ENCODE measurements at places on chromosomes 6 and 20. TPM values are rescaled to one million over a fixed set of nuclear protein-coding genes. Genes with fewer than 3 reads are reported as not detected.

The BPI gene
- not detected for total RNA-seq

DNA sequence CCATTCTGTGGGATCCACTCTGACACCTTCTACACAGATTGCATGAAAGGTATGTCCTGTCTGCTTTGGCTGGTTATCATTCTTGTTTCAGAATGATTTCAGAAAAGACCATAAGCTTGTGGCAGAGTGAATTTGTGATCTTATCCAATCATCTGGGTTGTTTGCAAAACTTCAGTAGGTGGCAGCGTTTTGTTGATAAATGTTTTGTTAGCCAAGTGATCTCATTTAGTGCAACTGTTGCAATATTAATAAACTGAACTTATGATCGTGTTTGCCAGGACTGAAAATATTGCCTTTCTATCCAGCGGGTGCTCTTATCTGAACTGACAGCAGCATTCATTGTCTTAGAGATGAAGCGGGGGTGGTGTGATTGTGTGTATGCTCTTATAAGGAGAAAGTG lies 613.2 kb upstream of the NOX3 start:
- H3K27ac ChIP-seq = no peak overlapping the region
- no peak for DNase-seq
- no peak overlapping the region for H3K4me3 ChIP-seq
- no peaks in the 10 kb centered on the region for H3K27me3 ChIP-seq
- H3K36me3 ChIP-seq = no peaks in the 10 kb centered on the region
- no peaks in the 10 kb centered on the region for H3K4me1 ChIP-seq

- no peak for DNase-seq
- no peaks in the 10 kb centered on the region for H3K27me3 ChIP-seq
- peaks cover 36% of the 10 kb centered on the region for H3K4me1 ChIP-seq
Observed at GRCh38 chr20:38355161-38356012, 9.1 kb downstream of the LBP start.

DNA sequence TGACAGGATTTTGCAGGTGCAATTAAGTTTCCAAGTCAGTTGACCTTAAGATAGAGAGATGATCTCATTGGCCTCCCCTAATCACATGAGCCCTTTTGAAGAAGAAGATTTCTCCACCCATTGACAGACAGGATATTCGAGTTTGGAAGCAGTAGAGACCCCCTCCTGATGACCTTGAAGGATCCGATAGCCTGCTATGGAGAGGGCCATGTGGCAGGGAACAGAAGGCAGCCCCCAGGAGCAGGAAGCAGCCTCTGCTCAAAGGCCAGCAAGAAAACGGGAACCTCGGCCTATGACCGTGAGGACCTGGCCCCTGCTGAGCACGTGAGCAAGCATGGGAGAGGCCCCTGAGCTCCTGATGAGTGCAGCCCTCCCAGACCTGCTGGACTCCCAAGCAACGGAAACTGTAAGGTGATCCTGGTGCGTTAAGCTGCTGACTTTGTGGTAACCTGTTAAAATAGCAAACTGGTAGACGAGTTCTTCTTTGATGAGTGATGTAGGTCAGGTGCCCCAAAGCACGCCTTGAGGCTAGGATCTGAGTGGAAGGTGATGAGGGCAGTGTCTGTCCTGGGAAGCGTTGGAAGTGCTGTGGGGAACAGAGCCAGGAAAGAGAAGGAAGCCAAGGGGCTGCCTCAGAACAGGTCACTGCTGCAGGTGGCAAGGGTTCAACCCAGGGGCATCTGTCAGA lies 18.5 kb upstream of the TUBB2A start:
- no peak for DNase-seq
- H3K4me1 ChIP-seq = no peaks in the 10 kb centered on the region
- H3K27ac ChIP-seq = no peak overlapping the region
- H3K27me3 ChIP-seq = no peaks in the 10 kb centered on the region

The AARS2 gene
- 23.1 TPM for total RNA-seq

- H3K27ac ChIP-seq = no peak overlapping the region
- no peak for DNase-seq
- H3K27me3 ChIP-seq = no peaks in the 10 kb centered on the region
- H3K36me3 ChIP-seq = no peaks in the 10 kb centered on the region
- no peak overlapping the region for H3K4me3 ChIP-seq
- peaks cover 17% of the 10 kb centered on the region for H3K4me1 ChIP-seq
Observed at GRCh38 chr20:52312132-52312729, 120.7 kb upstream of the ZFP64 start.

GRCh38 chr6:160102956-160103824 lies 18.4 kb upstream of the SLC22A1 start:
- DNase-seq = peak; percentile 32
- H3K4me1 ChIP-seq = peaks cover 15% of the 10 kb centered on the region
- H3K27me3 ChIP-seq = no peaks in the 10 kb centered on the region
- no peaks in the 10 kb centered on the region for H3K36me3 ChIP-seq
- peak overlapping the region; percentile 69 for H3K27ac ChIP-seq

GRCh38 chr20:63238514-63239125 lies 2.9 kb downstream of the BIRC7 start:
- no peak overlapping the region for H3K27ac ChIP-seq
- H3K36me3 ChIP-seq = no peaks in the 10 kb centered on the region
- H3K4me3 ChIP-seq = no peak overlapping the region
- peaks cover 13% of the 10 kb centered on the region for H3K4me1 ChIP-seq

- H3K4me3 ChIP-seq = no peak overlapping the region
- no peaks in the 10 kb centered on the region for H3K27me3 ChIP-seq
- DNase-seq = no peak
Observed at GRCh38 chr20:51431321-51431720, 111.2 kb downstream of the NFATC2 start.

GRCh38 chr6:15550546-15551123 lies 112.2 kb downstream of the DTNBP1 start:
- H3K27me3 ChIP-seq = no peaks in the 10 kb centered on the region
- DNase-seq = no peak
- no peaks in the 10 kb centered on the region for H3K4me1 ChIP-seq
- H3K27ac ChIP-seq = no peak overlapping the region
- no peaks in the 10 kb centered on the region for H3K36me3 ChIP-seq

The SAMD10 gene
- total RNA-seq = 2.4 TPM

Data from tibial nerve (tissue), 4 donors.